Activated CD4-positive, alpha-beta T cell treated with anti-CD3 and anti-CD28 coated beads for 1 hour (primary cell): ENCODE measurements at places on chromosomes 13 and 19.

DNA sequence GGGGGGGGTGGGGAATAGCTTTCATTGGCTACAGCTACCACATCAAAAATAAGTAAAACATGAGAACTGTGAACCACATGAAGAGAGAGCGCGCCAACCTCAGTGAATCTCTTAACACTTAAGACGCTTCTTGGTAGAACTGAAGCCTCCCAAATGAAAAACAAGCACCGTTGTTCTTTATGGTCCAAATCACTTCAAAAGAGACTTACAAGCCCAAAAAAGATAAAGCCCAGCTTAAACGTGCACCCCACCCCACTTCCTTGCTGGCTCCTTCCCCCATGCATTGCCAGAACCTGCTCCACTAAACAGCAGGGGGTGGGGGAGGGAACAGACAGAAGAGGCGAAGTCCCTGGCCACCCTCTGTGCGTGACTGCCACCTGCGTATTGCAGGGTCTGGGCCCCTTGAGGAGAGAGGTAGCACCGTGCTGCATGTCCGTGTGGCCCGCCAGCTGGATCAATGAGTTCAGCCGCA lies 479.1 kb downstream of the FOXO1 start:
- DNase-seq: peak; percentile 56

DNA sequence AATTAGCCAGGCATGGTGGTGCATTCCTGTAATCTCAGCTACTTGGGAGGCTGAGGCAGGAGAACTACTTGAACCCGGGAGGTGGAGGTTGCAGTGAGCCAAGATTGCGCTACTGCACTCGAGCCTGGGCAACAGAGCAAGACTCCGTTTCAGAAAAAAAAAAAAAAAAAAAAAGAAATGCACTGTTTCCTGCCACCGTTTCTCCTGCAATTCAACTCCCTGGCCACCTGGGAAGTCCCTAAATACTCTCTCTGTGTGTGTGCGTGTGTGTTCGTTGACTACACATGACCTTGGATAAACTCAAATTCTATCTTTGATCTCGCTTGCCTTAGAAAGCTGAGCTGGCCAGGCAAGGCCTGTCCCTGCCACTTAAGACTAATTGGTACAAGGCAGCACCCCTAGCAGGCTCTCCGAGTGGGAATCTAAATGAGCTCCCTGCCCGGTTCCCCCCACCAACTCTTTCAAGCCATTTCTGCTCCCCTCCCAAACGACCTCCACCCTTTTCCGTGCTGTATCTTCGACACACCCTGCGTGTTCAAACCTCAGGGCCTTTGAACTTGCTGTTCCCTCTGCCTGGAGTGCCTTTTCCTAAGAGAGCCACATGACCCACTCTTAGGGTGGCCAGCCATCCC lies 5.2 kb upstream of the BCAT2 start:
- no peak for DNase-seq

DNA sequence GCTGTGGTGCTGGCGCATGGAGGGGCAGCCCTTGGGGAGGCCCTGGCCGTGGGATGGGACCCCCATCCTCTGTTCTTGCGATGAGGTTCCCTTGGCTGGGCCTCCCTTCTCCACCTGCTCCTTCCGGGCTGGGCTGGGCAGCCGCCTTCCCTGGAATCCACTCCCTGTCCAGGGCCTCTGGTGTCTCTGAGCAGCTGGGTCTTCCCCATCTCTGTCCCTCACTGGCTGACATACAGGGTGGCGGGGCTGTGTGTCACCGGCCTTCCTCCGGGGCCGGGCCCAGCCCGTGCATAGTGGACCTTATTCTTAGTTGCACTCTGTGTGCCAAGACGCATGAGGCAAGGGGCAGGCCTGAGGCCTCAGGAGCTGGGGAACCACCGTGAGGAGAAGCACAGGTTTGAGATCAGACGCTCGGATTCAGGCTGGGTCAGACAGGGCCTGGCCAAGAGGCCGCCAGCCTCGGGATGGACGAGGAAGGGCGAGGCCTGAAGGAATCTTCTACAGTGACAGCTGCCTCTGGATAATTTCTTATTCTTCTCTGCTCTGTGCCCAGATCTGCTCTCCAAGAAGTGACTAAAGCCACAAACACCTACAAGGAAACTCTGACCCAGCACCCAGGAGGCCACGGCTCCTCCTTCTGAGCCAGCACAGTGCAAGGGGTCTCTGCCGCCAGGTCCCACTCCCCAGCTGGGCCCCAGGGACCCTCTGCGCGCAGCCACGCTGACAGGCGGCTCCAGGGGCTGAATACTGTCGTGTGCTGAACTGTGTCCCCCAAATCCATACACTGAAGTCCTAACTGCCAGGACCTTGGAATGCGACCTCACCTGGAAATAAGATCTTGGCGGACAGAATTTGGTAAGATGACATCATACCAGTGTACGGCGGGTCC lies 11.0 kb downstream of the SGTA start:
- no peak for DNase-seq

- DNase-seq: no peak
These were observed 142.0 kb downstream of the ZNF737 start for GRCh38 chr19:20423381-20424197.

- no peak for DNase-seq
These were observed 8.3 kb upstream of the TBXA2R start for GRCh38 chr19:3614858-3615505.

DNA sequence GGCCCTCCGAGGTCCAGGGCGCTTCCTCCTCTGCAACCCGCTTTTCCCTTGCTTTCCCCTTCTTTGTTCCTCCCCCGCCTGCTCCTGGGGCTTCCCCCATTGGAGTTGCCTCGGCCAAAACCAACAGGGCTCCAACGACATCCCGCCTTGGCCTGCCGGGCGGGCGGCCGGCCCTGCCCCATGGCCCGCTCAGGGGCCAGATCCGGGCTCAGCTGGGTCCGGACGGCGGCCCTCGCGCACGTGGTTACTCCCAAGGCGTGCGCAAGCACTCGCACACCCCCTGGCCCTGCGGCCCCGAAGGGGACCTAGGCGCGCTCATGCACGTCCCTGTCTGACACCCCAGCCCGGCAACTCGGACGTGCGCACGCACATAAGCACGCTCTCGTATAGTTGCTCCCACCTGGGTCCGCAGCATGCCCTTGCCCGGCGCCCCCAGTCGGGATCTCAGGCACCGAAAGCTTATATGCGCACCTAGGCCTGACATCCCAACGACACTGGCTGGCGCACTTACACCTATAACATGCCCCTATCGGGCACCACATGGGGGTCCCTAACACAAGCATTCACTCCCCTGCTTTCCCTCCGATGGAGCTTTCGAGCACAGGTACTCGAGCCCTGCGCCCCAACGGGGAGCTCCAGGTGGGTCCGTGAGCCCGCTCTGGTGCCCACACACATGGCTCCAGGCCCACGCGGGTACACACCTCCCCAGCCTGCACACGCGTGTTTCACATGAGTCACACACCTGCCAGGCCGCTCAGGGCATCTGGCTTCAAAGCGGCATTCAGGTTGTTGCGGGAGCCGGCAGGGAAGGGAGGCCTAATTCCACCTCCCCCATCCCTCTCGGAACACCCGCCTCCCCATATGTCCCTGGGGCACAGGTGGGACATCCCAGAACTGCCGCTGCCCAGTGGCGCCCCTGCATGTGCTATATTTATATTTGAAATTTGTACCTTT lies 15.0 kb downstream of the NFIX start:
- DNase-seq: no peak

DNA sequence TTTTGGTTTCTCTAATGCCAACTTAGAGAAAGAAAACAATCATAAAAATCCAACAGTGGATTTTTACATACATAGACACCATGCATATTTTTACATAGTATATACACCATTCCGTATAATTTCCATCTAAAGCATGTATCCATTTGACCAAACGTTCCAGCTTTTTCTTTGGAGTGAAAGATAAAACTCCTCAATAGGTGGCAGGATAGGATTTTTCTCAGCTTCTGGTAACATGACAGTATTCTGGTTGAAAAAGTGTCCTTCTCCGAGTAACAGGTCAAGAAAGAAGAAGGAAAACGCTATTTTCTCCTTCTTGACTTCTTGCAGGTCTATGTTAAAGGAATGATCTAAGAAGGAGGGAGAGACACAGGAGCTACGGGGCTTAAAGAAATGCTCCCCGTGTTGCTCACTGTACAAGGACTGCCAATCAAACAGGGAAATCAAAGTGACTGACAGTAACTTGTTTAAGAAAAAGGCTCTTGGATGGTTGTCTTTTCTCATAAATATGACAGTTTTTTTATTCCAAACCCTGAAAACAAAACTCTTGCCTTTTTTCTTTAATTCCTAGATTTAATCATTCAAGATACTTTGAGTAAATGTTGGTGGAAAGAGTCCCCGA lies 11.5 kb downstream of the FLT1 start:
- no peak for DNase-seq
